ENCODE measurements at places on chromosomes 12 and 14.

DNA sequence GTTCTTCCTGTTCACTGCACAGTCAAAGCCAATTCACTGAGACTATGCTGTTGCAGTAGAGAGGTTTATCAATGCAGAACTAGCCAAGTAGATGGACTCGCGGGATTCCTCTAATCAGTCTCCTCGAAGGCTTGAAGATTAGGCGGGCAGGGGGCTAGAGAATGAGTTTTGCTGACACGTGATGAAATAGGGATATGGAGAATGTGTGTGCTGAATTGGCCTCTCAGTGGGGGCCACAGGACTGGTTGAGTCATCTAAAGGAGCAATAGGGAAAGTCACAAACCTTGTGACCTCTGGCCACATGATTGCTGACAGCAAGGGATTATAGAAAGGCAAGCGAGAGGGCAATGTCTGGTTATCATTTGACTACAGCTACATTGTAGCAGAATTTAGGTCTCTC lies 12.7 kb downstream of the MIPOL1 start:
- no peak for DNase-seq

DNA sequence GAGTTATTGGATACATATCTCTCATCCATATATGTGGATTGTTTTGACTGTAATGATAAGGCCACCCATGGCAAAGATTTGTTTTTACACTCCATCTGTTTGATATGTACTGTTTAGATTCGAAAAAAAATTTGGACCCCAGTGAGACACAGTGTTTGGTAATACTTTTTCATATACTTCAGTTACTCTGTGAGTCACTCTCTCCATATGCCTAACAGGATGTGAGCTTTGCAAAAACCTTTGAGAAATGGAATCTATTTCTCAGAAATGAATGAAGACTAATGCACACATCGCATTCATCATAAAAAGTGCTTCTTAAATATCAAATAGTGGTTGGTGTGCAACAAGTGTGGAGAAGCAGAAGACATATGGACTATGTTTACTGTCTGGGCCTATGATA lies 781.5 kb downstream of the SLC6A15 start:
- no peak for DNase-seq

DNA sequence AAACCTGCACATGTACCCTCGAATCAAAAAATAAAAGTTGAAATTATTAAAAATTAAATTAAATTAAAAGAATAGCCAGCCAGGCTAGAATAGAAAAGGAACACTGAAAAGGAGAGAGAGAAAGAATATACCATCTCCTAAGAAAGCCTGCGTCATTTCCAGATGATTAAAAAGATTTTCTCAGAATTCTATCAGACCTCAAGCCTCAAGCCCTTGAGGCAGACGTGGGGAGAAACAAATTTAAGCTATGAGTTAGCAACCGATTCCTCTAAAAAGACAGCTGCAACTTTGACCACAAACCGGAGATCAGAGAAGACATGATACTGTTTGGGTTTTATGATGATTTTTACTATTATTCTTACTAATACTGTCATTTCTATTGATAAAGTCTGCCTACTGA lies 138.3 kb downstream of the KSR2 start:
- no peak for DNase-seq

GRCh38 chr12:77606348-77606747 lies 224.3 kb upstream of the NAV3 start:
- no peak for DNase-seq

DNA sequence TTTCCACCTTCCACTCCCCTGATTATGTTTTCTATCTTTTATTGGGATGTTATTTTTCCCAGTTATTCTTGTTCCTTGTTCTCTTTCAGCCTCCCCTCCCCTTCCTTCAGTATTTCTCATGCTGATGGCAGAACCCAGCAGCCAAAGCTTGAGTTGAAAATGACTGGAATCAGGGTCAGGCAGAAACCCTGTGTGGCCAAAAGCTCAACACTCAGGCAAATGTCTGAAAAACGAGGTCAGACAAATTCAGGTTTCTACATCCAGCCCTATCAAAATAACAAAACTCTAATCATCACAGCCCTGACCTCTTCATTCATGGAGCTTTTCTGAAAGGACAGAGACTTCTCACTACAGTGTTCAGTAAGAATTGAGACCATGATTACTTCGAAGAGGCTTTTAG lies 134.6 kb downstream of the PTPRR start:
- no peak for DNase-seq

GRCh38 chr12:20415641-20416040 lies 47.3 kb downstream of the PDE3A start:
- DNase-seq: no peak

DNA sequence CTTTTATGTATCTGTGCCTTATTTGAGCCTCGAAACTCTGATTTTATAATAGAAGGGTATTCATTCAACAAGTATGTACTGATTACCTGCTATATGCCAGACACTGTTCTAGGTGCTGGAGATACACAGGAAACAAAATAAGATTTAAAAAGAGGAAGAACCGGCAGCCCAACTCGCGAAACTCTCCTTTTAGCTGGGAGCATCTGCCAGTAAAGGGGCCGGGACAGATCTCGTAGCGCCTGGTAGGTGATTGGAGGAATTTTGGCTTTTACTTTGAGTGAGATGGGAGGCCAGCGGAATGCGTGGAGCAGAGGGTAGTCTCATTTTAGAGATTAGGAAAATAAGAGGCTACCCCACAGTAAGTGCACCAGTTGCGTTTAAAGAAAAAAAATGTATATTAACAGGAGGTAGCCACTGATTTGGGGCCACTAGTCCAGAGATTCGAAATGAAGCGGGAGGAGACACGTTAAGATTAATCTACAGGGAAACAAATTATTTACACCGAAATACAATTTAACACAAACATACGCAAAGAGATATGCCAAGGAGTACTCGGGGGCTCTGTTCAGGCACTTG lies 520 bp upstream of the MON2 start:
- DNase-seq: no peak

GRCh38 chr14:91038439-91038838 lies 22.0 kb downstream of the RPS6KA5 start:
- DNase-seq: no peak

DNA sequence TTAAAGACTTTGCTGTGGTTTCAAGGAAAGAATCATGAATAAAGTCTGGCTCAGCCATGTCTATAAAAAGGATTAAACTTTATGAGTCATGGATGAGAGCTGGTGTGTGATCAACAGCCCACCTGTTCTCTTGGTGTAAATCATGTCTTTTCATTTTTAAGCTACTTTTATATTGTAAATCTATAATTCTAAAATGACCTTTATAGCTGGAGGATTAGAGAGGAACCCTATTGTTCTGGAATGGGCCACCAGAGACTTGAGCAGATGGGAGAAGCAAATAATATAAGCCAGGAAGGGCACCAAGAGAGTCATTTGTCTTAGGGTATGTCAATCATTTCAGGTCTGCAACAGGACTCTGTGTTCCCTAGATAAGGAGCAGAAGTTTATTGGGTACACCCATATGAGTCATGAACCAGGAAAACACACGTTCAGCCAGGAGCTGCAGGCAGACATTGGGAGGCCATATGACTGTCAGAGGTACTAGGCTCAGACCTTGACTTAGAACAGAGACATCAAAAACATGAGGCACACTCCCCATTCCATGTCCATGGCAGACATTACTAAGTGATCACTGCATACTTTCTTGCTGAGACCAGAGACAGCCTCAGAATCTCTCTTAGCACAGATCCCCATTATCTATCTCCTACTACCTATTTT lies 49.3 kb downstream of the NDUFA12 start:
- DNase-seq: no peak

DNA sequence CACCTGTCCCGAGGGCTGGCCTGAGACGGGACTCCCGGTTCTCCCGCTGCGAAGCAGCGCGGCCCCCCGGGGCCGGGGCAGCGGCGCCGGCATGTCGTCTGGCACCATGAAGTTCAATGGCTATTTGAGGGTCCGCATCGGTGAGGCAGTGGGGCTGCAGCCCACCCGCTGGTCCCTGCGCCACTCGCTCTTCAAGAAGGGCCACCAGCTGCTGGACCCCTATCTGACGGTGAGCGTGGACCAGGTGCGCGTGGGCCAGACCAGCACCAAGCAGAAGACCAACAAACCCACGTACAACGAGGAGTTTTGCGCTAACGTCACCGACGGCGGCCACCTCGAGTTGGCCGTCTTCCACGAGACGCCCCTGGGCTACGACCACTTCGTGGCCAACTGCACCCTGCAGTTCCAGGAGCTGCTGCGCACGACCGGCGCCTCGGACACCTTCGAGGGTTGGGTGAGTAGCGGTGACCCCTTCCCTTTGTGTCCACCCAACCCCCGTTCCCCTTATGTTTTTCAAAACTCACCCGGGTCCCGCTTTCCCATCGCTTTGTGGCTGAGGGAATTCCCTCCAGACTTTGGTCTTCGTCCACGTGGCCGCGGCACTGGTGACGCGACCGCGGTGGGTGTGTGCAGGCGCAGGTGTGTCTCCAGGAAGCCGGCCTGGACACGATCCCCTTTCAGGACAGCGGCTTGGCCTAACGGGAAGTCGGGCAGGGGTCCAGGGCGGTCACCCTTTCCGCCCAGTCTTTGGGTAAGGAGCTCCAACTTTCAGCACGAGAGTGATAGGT lies 826 bp downstream of the PRKCH start:
- DNase-seq: no peak

GRCh38 chr14:21025371-21026273 lies 761 bp upstream of the NDRG2 start:
- DNase-seq: no peak

GRCh38 chr12:45762185-45763110 lies 32.9 kb downstream of the ARID2 start:
- no peak for DNase-seq

DNA sequence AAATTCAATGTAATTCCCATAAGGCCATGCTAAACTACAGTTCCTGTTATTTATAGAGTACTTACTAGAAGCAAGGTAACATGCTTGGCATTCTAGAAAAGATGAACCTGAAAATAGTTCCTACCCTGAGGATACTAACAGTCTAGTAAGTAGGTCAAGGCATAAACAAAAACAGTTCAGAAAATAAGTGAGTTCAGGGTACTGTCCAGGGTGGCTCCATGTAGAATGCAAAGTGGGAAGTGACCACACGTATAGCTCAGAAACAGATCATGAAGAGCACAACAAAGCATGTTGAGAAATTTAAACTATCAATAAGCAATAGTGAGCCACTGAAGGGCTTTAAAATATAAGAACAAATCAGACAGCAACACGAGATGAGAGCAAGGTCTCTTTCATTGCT lies 2.3 kb downstream of the TMED10 start:
- DNase-seq: no peak

DNA sequence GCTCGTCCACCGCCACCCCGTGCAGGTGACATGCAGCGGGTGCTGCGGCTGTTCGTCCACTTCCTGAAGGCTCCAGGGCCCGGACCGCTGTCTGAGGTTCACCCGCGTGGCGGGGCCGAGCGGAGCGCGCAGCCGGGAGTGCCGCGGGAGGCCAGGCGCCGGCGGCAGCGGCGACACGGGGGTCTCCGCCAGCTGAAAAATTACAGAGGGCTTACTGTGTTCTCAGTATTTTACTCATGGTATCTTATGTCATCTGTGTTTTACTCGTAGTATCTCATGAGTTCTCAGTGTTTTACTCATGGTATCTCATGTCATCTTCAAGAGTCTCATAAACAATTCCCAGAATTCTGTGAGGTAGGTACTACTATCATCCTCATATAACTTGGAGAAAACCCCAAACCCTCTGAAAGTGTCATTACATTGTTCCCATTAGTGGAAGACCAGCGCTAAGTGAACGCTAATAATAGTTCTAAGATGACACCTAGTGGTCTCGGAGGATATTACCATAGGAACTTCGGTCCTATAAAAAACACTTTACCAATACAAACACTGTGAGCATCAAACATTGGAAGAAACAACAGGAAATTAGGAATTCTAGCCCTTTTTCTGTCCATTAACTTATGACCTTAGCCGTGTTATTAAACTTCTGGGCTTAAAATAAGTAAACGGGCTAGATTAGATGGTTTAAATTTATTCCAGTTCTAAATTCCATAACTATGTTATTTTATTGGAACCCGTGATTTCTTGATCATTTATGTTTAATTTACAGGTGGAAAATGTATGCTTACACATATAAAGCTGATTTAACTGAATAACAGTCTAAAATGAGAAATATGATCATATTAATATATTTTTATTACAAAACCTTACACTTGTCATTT lies 32.4 kb downstream of the AK7 start:
- no peak for DNase-seq

GRCh38 chr12:79717006-79717405 lies 26.2 kb upstream of the PAWR start:
- no peak for DNase-seq

DNA sequence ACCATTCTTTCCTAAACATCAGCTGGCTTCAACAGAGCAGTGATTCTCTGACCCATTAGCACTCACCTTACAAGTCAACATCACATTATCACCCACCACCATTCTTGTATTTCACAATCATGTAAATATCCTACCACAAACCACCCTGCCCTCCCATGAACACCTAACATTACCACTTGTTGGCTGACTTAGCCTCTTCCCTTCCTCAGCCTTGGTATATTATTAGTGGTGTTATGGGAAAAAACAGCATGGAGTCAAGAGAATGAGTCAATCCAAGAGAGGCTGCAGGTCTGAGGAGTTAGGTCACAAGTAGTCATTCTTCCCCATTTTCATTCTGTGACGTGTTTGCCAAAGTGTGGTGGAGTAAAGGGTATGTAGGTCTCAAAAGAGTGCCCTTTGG lies 22.3 kb upstream of the MGP start:
- DNase-seq: no peak

GRCh38 chr14:85483652-85484051 lies 46.3 kb upstream of the FLRT2 start:
- DNase-seq: no peak

DNA sequence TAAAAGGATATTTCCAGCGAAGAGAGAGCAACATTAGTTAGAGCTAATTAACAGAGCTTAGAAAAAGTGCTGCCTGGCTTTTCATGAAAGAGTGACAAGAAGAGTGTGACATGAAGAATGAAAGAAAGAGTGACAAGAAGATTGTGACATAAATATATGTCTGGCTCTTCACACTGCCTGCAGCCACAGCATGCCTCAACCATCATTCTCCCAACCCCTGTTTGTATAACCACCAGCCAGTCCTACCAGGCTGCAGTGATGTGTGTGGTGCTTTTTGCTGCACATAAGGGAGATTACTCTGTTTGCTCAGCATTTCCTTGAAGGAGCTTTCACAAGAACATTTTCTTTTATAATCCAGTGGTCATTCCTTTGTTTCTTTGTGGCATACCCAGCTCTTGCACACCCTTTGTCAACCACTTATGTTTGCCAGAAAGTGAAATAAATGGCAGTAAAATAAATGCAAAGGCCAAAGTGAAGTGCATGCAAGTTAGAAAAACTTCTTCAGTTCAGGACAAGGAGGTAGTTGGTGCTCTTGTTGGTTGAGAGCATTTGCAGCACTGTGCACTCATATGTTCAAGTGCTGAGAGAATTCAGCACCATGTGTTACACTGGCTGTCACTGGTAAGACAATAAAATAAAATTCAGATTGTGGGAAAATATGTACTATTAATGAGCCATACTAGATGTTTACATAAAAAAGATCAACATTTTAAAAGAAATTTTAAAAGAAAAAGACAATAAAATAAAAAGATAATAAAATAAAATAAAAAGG lies 50.6 kb downstream of the KIF21A start:
- DNase-seq: no peak

GRCh38 chr12:111451649-111452129 lies 46.0 kb downstream of the SH2B3 start:
- DNase-seq: no peak

- DNase-seq: peak; percentile 13
Measured at GRCh38 chr14:75418850-75419768, 8.7 kb upstream of the JDP2 start.
